ENCODE measurements at places on chromosomes 1 and 21. TPM values are rescaled to one million over a fixed set of nuclear protein-coding genes. Genes with fewer than 3 reads are reported as not detected.

GRCh38 chr1:25430967-25431881, 527 bp downstream of the MACO1 start:
- H3K27me3 ChIP-seq, result no peaks in the 10 kb centered on the region
- H3K27ac ChIP-seq, result peak overlapping the region; percentile 79
- peaks cover 57% of the 10 kb centered on the region for H3K4me1 ChIP-seq
- peaks cover 4% of the 10 kb centered on the region for H3K36me3 ChIP-seq

The CR1L gene
- total RNA-seq, result not detected

The HFM1 gene
- not detected for total RNA-seq

DNA sequence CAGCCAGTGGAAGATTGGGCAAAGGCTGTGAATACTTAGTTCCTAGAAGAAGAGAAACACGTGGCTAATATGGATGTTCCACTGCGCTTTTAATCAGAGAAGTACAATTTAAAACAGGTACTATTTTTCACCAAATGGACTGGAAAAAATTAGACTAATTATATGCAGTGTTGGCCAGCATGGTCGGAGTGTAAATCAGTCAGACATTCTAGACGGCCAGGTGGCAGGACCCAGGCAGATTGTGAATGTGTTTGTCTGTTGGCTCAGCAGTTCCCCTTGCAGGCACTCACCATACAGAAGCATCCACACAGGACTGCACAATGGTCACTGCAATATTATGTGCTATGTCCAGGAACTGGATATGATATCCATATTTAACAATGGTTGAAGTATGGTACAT, 23.9 kb upstream of the SLC25A34 start:
- peaks cover 4% of the 10 kb centered on the region for H3K4me1 ChIP-seq
- H3K36me3 ChIP-seq, result peaks cover 2% of the 10 kb centered on the region
- no peak for DNase-seq
- H3K4me3 ChIP-seq, result no peak overlapping the region

The CGN gene
- total RNA-seq, result 0.17 TPM

DNA sequence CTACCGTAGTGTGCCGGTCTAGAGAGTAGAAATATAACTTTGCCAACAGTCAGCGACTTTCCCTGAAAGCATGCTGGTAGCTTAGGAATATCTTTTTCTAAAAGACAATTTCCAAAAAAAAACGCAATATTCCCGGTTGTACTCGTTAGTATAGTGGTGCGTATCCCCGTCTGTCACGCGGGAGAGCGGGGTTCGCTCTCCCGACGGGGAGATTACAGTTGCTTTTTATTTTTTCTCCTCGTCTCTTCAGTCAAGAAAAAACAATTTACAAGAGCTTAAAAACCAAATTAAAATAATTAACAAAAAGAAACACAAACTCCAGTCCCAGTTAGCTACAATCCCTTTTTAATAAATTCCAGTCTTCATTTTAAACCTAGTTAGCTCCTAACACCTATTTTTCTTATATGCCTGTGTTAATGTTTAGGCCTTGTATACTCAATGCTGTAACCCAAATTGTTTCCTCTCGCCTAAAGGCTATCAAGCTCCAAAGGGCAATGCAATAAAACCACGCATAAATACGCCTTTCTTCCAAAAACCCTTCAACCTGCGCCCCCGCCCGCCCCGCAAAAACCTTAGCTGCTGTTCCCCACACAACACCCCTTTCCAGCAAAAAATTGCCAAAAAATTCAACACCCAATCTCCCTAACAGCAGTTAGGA, 7.8 kb downstream of the HSPA6 start:
- peaks cover 16% of the 10 kb centered on the region for H3K27me3 ChIP-seq
- H3K36me3 ChIP-seq, result no peaks in the 10 kb centered on the region
- H3K4me3 ChIP-seq, result no peak overlapping the region

All from activated CD4-positive, alpha-beta T cell treated with anti-CD3 and anti-CD28 coated beads, Interleukin-2, amount 10 ng/mL, durations not matched to agents 7 days and 5 days (primary cell).